ENCODE measurements at places on chromosomes 6 and 20.

GRCh38 chr6:109767961-109768360, 76.9 kb downstream of the FIG4 start:
- DNase-seq, result no peak

DNA sequence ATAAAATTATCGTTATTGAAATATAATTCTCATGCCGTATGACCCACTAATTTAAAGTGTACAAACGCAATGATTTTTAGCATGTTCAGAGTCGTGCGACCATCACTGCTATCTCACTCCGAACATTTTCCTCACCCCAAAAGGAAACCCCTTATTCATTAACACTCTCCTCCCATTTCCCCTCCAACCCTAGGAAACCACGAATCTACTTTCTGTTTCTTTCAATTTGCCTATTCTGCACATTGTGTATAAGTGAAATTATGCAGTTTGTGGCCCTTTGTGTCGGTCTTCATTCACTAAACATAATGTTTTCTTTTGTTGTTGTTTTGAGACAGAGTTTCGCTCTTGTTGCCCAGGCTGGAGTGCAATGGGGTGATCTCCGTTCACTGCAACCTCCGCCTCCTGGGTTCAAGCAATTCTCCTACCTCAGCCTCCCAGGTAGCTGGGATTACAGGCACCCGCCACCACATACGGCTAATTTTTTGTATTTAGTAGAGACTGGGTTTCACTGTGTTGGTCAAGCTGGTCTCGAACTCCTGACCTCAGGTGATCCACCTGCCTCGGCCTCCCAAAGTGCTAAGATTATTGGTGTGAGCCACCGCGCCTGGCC, 99.7 kb upstream of the ZNF217 start:
- DNase-seq, result no peak

DNA sequence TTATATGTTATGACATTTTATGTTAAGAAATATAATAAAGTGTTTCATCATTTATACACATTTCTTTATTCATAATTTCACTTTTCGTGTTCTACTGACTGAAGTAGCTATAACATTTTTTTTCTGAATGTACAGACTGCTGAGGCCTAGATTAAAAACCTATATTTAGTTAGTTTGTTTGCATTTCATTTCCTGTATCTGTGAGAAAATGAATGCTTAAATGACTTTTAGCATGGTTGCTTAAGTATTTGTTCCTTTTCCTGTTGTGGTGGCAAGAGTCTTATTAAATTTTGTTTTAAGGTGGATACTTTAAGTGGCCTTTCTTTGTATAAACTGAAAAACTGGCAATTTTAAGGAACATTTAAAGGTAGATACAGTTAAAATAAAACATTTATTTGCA, 779.7 kb upstream of the MAN1A1 start:
- DNase-seq, result no peak

DNA sequence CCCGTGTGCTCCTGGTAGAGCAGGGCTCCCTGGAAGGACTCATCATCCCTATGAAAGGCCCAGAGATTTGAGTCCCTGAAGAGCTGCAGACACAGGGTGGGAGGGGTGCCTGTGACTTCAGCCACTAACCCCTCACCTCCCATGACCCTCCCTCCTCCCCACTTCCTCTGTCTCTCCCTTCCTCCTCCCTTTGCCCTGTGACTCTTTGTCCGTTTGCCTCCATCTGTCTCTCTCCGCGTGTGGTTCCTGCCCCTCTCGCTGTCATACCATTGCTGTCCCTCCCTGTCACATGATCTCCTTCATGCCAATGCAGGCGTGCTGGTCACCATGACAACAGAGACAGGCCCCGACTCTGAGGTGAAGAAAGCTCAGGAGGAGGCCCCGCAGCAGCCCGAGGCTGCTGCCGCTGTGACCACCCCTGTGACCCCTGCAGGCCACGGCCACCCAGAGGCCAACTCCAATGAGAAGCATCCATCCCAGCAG, 19.0 kb downstream of the EPB41L1 start:
- no peak for DNase-seq

DNA sequence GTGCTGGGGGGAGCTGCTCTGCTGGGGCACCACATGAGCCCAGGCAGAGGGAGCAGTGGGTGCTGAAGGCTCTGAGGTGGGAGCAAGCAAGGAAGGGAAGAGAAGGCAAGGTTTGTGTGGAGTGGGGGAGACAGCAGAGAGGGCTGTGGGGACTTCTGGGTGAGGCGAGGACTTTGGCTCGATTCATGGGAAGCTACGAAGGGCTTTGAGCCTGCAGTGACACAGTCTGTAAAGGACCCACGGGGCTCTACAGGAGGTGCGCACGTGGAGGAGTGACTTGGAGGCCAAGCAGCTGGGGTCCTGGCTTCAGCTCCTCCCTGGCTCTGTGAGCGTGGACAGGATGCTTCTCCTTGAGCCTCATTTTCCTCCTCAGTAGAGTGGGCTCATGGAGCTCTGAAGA, 29.1 kb upstream of the CSNK2A1 start:
- no peak for DNase-seq

Data from activated T-cell treated with anti-CD3 and anti-CD28 coated beads for 48 hours (primary cell).